ENCODE measurements at places on chromosomes 5 and 9. TPM values are rescaled to one million over a fixed set of nuclear protein-coding genes. Genes with fewer than 3 reads are reported as not detected.

- DNase-seq, result no peak
Observed at GRCh38 chr9:21555911-21556310, 73.8 kb upstream of the IFNE start.

DNA sequence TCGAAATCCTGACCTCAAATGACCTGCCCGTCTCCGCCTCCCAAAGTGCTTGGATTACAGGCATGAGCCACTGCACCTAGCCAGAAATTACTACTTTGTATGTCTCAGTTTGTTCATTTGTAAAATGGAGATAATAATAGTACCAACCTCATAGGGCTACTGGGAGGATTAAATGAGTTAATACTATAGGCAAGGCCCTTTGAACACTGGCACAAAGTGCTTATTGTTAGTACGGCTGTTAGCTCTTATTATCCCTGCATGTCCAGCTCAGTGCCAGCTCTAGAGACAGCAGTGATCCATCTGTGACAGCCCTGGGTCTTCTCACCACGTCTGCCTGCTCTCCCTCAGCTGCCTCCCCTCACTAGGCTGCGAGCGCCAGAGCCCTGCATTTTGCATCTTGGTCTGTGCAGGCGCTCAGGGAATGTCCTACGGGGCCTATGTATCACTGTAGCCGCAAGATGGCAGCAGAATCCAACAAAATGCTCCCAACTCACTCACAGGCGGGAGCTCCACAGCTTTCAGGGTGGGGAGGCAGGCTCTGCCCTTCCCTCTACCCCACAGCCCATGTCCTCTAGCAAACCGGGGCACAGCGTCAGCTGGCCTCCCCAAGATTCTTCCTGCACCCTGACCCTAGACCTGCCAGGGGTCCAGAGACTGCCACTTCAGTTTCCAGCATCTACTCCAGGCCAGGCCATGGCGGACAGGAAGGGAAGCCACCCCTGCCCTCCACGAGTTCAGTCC lies 17.7 kb upstream of the AKNA start:
- peak; percentile 86 for DNase-seq

DNA sequence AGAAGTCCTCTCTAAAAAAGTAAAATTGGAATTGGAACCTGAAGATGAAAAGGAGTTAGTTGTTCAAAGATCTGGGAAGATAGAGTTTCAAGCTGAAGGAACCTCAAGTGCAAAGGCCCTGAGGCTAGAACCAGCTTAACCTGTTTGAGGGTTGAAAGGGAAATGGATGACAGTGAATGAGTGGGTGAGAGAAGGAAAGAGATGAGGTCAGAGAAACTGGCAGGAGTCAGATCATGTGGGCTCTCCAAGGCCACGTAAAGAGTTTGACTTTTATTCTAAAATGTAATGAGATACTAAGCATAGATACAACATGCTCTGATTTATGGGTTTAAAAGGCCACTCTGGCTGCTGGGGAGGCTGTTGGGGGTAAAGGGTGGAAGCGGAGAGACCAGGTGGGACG lies 2.5 kb upstream of the RAD23B start:
- DNase-seq, result no peak

DNA sequence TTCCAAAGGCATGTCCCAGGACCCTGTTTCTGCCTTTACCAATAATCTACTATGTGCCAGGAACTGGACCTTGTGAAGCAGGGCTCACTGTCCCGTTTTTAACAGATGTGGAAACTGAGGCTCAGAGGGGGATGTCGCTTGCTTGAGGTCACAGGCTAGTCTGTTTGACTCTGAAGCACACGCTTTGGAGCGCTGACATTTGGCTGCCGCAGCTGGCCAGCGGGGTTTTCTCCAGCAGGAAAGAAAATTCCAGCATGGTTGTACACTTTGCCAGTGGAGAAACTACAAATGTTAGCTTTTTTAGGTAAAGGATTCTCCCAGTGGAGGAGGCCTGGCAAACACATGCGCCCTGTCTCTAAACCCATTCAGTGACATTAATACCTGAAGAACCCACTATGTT lies 50.5 kb downstream of the SH3PXD2B start:
- no peak for DNase-seq

GRCh38 chr5:115766608-115767007 lies 49.9 kb downstream of the CDO1 start:
- DNase-seq, result no peak

GRCh38 chr5:32098890-32099310 lies 75.2 kb downstream of the GOLPH3 start:
- no peak for DNase-seq

GRCh38 chr5:165321912-165322311 lies 1816.5 kb downstream of the MAT2B start:
- no peak for DNase-seq

DNA sequence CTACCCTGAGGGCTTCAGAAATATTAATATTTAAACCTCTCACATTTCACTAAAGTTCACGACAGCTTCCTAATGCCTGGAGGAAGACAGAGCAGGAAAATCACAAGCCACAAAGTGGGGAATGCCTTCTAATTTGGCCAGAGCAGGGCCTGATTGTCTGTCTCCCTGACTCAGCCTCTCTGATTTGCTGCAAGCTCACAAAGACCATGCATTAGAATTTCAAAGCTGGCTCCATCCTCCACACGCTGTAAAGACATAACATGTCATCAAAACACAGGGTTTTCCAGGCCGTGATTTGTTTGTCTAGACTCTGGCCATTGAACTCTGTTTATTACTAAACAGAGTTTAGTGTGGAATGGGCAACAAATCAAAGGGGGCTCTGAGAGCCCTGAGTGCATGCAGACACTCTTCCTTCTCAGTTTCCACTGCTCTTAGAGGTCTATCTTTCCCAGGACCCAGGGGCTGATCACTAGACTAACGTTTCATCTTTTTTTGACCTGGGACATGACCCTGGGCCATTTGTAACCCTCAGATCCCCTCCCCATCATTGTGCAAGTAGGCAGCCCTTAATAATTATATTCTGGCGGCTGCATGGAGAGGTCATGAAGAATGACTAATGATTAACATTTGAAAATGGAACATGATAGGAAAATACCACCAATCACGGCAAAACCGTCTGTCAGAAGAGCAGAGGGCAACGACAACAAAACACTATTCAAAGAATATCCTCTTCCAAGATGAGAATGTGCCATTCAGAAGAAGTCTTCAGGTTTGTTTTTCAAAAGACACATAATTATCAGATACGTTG lies 140.2 kb downstream of the ENC1 start:
- DNase-seq, result no peak

- DNase-seq, result no peak
Observed at GRCh38 chr5:68436686-68437520, 221.3 kb downstream of the PIK3R1 start.

DNA sequence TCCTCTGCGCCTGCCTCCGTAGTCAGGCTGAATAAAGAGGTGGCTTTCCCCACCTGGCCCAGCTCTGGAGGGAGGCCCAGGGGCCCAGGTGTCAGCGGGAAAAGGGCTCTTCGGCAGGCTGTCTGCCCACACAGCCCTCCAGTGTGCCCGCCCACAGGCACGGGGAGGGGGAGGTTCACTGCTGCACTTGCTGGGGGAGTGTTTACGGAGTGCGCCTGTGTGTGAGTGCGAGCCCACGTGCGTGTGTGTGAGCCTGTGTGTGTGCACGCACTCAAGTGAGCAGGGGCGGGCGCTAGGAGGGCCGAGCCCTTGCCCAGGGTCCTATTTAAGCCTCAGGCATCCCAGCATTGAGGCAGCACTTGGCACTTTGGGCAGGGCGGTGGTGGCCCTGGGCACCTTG lies 10.9 kb downstream of the DNLZ start:
- no peak for DNase-seq

DNA sequence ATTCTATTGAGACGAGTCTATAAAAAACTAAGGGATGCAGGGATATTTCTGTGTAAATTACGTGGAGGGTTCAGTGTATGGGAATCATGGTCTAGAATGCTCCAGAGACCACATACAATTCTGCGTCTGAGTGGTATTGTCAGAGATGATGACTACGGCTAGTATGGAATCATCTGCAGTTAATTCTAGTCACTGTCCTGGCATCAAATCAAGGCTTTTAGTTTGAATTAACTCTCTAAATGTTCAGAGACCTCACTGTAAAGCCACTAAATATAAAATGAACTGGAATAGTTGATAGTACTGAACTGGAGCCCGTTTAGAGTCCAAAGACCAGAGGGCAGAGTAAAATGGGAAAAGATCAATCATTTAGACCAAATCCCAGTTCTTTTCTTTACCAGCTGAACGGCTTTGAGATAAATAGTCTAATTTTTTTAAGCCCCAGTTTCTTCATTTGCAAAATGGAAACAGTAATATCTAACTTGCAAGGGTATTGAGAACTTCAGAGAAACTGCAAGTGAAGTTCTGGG lies 599.8 kb downstream of the EBF1 start:
- DNase-seq, result no peak

DNA sequence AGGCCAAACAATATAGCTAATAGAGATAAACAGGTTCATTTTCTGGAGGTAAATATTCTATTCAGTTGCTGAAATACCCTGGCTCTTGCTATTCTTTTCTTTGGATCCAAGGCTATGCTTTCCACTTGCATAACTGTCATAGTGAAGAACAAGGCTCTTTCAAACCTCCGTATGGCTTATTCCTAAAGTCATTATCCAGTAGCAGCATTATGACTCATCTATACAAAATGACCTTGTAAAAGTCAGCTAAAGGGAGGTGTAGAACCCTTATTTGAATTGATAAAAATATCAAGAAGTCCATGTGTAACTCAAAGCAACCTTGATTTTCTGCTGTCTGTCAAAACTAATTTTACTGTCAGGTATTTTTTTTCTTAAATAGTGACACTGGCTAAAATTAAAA lies 447.8 kb downstream of the PLK2 start:
- DNase-seq, result no peak

GRCh38 chr9:128995791-128996190 lies 32.3 kb downstream of the SH3GLB2 start:
- DNase-seq, result no peak

- no peak for DNase-seq
Observed at GRCh38 chr5:58258984-58259684, 200.8 kb downstream of the PLK2 start.

DNA sequence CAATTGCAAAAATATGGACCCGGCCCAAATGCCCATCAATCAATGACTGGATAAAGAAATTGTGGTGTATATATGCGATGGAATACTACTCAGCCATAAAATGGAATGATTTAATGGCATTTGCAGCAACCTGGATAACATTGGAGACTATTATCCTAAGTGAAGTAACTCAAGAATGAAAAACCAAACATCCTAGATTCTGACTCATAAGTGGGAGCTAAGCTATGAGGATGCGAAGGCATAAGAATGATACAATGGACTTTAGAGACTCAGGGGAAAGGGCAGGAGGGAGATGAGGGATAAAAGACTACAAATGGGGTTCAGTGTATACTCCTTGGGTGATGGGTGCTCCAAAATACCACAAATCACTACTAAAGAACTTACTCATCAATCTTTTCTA lies 247.6 kb upstream of the FBXL7 start:
- no peak for DNase-seq

- DNase-seq, result no peak
Observed at GRCh38 chr9:123487944-123488548, 132.0 kb downstream of the CRB2 start.

DNA sequence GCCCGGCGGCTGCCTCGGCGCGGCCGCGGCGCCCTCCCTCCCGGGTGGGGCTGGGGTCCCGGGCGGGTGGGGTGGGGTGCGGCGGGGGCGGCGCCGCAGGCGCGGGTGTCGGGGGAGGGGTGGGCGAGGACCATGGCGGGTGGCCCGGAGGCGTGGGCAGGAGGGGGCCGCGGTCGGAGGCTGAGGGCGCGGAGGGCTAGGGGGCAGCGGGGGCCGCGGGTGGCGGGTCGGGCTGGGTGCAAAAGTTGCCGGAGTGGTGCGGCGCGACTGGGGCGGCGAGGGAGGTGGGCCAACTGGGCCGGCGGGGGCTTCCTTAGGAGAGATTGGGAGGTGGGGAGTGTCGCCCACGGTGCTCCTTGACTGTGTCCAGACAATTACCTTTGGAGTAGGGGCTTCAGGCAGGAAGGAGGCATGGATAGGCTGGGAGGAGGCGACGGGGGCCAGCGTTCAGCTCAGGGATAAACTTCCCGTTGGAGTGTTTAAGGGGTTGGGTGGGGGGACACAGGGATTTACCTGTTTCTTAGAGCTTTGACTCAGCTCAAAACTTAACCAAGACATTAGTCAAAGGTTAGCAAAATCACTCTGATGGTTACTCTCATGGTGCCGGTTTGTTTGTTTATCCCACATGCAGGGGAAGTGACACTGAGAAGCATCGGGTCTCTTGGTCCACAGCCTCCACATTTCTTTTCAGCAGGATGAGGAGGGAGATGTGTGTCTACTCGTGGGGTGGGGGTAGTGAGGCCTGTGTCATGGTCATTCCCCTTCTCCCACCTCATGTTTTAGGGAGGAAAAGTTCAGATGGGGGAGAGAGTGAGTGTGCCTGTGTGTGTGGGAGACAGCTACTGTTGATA lies 859 bp downstream of the CSNK1G3 start:
- DNase-seq, result peak; percentile 75

DNA sequence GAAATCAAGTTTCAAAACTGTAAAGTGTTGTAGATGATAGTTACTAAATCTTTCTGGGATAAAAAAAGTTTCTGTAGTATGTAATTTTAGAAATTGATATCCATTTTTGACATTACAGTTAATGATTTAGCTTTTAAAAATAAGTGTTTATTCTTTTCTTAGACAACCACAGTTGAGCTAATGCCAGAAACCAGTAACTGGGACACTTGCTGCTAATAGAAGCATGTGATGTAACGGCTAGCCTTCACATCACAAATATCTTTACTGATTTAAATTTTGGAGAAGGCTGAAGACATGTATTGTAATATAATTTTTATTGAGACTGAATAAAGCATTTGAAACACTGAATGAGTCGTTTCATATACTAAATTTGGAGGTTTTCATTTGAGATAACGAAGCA lies 18.8 kb downstream of the CSNK1G3 start:
- no peak for DNase-seq

GRCh38 chr9:36847781-36848673 lies 186.0 kb downstream of the PAX5 start:
- no peak for DNase-seq

DNA sequence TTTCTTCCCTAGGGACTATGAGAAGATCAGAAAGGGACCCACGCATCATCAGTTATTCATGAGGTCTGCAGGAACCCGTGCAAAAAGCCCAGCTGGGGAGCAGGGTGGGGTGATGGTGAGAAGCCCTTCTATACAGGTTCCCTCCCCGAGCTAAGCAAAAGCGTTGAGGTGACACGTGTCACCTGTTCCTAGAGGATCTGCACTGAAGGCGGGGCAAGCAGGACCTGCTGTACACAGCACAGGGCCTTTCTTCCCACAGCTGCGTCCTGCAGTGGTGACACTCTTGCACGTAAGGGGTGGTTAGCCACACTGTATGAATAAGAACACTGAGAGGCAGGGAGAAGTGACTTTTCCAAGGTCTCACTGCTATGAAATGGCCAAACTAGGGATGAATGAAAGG lies 37.2 kb upstream of the SH3PXD2B start:
- DNase-seq, result peak; percentile 26

The PRR7 gene
- total RNA-seq, result 8.2 TPM

The C5orf58 gene
- not detected for total RNA-seq

The NR5A1 gene
- not detected for total RNA-seq

The C1QTNF3 gene
- total RNA-seq, result 11.7 TPM

The GRXCR2 gene
- total RNA-seq, result not detected

The C9orf153 gene
- total RNA-seq, result 0.98 TPM

The PLAC8L1 gene
- total RNA-seq, result not detected

The CLIC3 gene
- total RNA-seq, result 11.3 TPM

The ALDH1A1 gene
- total RNA-seq, result 277 TPM

The SHLD3 gene
- total RNA-seq, result 3.1 TPM

The RGS14 gene
- total RNA-seq, result 9.3 TPM

The SGCD gene
- total RNA-seq, result 32.9 TPM
